ENCODE measurements at places on chromosomes 6 and 20. TPM values are rescaled to one million over a fixed set of nuclear protein-coding genes. Genes with fewer than 3 reads are reported as not detected.

Gene THBS2
- total RNA-seq: 0.07 TPM

- DNase-seq: peak; percentile 79
These were observed at the start of gene ULBP2 for GRCh38 chr6:149941583-149942460. ULBP2 (plus strand) TSS chr6:149942014; CDS start chr6:149942073, 59 bp downstream.

- no peak for DNase-seq
These were observed 242.6 kb downstream of the SMOC2 start for GRCh38 chr6:168683621-168684020.

- peak; percentile 59 for DNase-seq
These were observed 104.9 kb downstream of the RPS12 start for GRCh38 chr6:132919045-132919860.

- peak; percentile 23 for DNase-seq
These were observed 57.0 kb upstream of the CD93 start for GRCh38 chr20:23143098-23143497.

Gene PHACTR3
- total RNA-seq: 0.11 TPM

- no peak for DNase-seq
These were observed 538.7 kb upstream of the POU3F2 start for GRCh38 chr6:98295515-98296175.

DNA sequence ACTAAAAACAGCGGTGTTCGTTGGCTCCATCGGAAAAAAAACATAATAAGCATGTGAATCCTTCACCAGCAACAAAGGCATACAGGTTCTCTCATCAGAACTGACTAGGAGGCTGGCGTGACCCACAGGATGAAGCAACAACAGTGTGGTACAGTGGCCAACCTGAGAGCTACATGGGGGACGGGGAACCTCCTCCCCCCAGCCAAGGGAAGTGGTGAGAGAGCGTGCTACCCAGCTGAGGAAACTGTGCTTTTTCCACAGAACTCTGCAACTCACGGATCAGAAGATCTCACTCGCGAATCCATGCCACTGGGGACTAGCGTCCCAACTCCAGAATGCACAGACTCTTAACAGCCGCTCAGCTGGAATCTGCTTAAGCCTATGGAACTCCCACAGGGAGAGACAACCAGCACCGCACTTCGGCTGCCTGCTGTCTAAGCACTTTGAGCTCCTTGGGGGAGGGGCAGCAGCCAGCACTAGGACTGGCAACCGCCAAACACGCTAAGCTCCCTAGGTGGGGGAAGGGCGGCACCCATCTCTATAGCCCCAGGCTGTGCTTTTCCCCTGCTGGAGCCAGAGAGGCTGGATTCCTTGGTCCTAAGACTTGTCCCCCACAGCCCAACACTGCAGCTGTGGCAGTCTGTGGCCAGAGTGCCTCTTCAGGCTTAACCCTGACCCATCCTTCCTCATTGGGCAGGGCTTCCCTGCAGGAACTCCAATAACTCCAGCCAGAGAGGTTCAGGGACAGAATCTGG, 538.3 kb upstream of the BTBD3 start:
- peak; percentile 4 for DNase-seq

DNA sequence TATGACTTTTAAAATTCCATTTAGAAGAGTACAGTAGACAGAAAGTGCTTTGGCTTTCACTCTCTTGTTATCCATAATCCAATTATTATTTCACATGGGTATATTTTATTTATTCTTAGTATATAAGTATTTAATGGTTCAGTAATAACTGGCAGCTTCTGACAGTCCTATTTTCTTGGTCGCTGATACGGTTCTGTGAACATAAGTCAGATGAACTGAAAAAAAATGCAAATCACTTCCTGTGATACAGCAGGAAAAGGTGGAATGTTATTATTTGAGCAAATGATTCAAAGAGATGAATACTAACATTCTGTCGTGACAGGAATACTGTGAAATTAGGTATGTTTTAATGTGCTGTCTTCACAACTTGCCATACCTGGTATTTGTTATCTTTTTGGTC, 132.3 kb downstream of the ARHGAP18 start:
- no peak for DNase-seq
